ENCODE measurements at places on chromosomes 12 and 14.

DNA sequence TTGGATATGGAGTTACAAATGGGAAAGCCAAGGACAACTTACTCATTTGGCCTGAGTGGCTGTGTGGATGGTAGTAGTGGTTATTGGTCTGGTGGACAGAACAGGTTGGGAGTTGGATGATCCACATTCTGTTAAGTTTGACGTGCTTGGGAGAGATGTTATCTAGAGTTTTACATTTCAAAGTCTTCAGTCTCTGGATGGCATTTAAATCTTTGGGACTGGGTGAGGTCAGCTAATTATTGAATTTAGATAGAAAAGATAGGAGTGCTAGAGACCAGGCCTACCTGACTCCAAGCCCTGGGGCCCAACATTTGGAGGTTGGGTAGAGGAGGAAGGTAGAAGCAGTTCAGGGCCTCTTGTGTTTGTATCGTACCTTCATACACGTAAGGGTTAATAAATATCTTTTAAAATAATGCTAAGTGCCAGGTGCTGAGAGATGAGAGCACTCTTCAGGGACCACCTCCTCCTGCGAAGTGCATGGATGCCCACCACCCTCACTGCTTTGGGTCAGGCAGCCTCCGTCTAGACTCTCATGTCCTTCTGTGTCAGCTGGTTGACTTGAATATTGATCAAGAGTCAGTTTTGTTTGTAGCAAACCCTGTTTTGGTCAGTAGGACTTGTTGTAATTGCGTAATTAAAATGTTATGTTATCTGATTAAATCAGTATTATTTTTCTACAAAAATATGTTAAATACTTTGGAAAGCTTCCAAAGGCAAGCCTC, 460.4 kb upstream of the RGS6 start:
- no peak for DNase-seq

DNA sequence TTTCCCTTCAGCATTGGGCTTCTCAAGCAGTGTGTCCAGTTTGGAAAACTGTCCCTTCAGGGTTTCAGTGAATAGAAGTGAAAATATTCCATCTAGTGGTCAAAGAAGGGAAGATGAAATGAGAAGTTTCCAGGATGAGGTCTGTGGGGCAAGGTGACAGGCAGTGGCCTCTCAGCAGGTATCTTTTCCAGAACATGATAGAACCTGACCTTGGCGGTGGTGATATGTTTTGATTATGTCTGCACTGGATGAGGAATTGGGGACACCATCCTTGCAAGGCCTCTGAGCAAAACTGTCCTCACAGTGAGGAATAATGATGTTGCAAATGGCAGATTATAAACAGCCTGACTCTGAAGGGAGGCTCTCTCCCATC, 4.7 kb downstream of the GPX2 start:
- DNase-seq: no peak

DNA sequence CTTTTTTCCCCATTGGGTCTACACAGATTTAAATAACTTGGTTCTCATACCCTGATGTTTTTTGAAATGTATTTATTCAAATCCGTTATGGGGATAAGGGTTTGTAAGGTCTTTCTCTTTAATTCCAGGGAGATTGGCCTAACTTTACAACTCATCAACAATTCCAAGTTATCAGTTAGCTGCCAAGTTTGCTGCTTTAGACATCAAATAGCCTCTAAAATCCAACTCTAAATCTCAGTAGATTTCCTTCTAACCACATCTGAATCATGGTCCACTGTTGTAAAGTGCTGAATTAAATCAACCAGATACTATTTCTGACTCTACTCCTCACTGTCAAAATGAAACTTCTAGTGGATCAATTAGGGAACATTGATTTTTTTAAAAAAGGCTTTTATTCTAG, 364.1 kb upstream of the E2F7 start:
- DNase-seq: no peak

GRCh38 chr12:107011519-107011918, 24.6 kb upstream of the MTERF2 start:
- DNase-seq: no peak

DNA sequence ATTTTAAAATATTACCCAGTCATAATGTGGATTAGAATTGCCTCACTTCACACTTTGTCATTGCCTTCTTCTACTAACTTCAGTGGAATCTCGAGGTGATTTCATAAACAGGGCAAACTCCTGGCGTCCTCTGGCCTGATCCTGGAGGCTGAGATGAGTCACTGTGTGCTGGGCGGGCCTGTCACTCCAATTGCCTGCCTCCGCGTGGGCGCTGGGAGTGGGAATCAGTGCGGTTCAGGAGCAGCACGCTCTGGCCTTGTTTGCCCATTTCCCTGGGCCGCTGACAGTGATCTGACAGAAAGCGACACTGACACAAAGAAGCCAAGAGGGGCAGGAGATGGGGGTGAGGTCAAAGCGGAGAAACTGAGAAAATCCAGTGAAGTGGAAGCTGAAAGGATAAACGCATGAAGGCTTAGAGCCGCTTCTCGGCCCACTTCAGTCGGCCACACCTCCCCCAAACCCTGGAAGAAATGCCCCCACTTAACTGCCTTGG, 29.7 kb downstream of the LGR5 start:
- no peak for DNase-seq

DNA sequence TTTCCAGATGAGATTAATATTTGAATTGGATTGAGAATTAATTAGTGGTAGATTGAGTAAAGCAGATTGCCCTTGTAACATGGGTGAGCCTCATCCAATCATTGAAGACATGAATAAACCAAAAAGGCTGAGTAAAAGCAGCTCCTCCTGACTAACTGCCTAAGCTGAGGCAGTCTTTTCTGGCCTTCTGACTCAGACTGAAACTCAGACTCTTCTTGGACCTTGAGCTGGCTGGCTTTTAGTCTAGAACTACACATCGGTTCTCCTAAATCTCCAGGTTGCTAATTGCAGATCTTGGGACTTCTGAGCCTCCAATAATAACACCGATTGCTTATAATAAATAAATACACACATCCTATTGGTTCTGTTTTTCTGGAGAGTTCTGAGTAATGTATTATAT, 24.0 kb downstream of the FKBP11 start:
- no peak for DNase-seq

DNA sequence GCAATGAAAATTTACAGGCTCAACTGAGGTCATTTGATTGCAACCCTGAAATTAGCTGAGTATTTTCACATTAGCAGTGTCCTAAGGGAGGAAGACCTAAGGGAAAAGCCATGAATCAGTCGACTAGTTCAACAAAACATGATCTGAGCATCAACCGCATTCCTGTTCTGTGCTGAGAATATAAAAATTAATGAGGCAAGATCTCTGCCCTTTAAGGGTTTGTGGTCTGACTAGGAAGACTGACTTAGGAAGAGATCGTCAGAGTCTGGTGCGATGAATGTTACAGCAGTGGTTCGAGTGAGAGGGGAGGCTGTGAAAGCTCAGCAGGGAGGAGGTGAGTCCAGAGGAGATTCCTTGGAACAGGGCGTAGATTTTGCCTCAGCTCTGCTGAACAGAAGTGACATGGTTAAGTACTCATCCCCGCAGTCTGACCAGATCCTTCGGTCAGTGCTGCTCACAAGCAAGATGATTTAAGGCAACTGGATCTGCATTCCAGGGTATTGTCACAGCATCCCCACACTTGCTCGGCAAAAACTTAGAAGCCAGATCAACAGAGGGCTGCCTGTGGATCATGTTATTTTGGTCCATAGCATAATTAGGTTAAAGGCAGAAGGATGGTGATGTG, 49.6 kb downstream of the BMAL2 start:
- DNase-seq: no peak

GRCh38 chr12:109467978-109468676, 9.0 kb downstream of the KCTD10 start:
- no peak for DNase-seq

GRCh38 chr12:104342635-104343249, 39.2 kb downstream of the EID3 start:
- DNase-seq: no peak

DNA sequence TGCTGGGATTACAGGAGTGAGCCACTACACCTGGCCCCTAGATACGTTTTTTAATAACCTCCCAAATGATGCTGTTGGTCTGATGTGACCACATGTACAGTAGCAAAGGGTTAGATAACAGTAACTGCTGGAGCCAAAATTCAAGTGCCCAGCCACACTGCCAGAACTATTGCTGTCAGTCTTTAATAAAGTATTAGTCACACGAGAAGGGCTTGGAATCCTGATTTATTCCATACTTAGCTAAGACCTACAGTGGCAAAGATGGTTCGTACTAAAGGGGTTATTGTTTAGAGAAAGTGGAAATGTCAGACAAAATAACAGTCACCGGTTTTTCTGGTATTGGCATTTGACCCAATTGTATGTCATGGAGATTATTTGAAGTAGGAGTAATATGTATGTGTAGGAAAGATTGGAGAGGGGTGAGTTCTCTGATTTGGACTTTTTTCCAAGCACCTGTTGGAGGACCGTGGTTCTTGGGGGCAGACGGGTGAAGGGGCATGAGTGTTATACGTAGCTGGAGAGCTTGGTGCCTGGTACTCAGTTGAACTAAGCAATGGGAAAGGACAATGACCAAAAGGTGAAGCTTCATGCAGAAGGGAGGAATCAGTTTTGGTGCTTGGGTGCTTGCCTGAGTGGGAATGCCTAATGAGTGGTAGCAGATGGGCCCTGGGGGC, 9.7 kb downstream of the TUBA1C start:
- no peak for DNase-seq

GRCh38 chr12:93964936-93965335, 183.4 kb upstream of the PLXNC1 start:
- no peak for DNase-seq

DNA sequence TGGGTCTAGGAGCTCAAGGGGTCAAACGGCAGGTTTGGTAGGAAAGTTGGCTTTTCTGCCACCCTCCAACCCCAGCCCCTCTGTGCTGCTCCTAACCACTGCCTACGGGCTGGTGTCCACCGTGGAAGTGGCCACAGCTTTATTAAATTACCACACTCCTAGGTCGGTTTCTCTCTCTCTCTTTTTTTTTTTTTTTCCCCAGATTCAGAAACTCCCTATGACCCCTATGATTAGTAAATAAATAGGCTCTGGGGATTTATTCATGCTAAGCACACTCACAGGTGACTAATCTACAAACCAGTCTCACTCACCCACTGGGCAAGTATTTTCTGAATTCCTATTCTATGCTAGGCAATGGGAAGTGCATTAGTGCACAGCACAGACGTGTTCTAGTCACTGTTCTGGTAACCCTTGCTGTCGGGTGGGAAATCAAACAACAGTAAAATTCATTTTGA, 8.7 kb upstream of the DDX47 start:
- no peak for DNase-seq

DNA sequence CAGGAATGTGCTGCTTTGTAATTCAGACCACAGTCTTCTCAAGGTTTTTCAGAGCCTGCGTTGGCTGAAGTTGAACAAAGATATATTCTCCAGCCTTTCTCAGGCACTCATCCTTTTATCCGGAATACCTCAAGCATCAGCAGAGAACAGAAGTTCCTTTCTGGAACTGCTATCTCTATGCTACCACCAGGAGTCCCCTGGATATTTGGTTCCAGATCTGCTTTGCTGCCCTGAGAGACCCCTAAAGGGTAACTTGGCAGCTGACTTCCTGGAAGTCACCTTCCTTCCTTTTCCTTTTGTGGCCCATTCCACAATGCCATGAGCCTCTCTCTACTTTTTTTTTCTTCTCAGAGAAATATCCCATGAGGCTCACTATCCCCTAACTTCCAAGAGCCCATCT, 188.2 kb downstream of the PLCZ1 start:
- DNase-seq: no peak

- no peak for DNase-seq
Observed at GRCh38 chr12:40142001-40142744, 36.3 kb upstream of the SLC2A13 start.

- no peak for DNase-seq
Observed at GRCh38 chr14:54206516-54206915, 190.3 kb upstream of the CDKN3 start.

GRCh38 chr14:63671987-63672386, 30.3 kb upstream of the WDR89 start:
- no peak for DNase-seq

DNA sequence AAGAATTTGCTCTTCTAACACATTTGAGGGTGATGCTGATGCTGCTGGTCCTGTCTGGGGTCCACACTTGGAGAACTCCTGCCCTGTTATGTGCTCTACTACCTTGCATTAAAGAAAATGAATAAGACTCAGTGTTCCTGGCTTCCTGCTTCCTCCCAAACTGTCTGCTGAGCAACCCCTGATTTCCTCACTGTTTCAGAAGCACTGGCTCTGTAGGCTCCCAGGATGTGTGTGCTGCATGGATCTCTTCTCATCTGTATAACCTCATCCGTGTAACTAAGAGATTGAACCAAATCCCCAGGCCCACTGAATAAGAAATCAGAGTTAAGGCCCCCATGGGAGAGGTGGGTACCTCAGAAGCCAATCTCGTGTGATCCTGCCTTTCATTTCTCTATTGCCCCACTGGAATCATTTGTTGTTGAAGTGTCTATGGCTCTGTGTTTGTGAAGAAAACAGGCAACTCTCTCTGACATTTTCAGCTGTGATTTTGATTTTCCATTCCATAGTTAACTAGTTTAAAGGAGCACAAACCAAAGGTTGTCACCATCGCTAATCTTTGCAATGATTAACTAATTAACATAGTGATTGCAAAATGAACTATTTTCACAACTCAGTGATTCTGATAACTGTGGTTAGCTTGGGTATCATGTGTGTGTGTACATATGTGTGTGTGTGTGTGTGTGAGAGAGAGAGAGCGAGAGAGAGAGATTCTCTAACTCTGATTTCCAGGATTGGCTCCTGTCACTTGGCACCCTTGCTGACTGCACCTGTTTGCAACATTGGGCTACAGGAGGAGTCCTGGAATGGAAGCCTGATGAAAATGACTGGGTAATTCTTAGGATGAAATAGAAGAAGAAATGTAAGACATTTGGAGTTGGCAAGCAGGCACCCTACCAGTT, 196.2 kb downstream of the SLC38A4 start:
- DNase-seq: no peak

DNA sequence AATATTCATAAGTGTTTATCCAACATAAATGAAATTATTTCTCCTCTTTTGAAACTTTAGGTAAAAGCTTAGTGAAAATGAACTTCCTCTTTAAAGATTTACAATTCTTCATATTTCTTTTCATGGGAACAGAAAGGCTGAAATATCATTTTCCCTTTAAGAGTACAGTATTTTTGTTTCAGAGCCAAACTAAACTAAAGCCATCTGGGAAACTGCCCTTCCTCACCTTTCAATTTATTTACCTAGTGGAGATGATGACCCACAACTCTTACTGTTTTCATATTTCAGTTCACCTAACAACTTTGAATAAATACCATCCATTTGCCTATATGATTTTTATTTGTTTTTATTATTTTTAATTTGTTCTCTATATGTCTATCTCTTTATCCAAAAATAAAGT, 105.4 kb downstream of the ALX1 start:
- no peak for DNase-seq

DNA sequence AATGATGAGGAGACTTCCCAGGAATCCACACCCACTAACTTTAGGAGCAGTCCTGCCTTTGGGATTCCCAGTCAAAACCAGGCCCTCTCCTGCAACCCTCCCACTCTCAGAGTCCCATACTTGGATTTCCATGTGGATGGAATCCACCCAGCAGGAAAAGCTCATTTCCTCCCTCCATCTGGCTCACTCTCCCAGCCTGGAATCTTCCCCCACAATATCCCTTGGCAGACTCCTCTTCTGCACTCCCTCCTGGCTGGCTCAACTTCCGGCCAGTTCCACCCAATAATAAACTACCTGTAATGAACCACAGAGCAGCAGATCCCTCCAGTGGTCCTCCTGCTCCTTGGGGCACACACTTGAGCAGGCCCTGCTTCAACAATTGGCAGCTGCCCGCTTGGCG, 102.8 kb upstream of the EGLN3 start:
- no peak for DNase-seq
